ENCODE measurements at places on chromosomes 16 and 17. TPM values are rescaled to one million over a fixed set of nuclear protein-coding genes. Genes with fewer than 3 reads are reported as not detected.

The ACLY gene
- polyA plus RNA-seq: 63.4 TPM

The ALDH3A1 gene
- polyA plus RNA-seq: 0.34 TPM

The ATP6V0C gene
- 87.0 TPM for polyA plus RNA-seq

The SLC52A1 gene
- 0.07 TPM for polyA plus RNA-seq

The ARHGDIG gene
- 0.40 TPM for polyA plus RNA-seq

DNA sequence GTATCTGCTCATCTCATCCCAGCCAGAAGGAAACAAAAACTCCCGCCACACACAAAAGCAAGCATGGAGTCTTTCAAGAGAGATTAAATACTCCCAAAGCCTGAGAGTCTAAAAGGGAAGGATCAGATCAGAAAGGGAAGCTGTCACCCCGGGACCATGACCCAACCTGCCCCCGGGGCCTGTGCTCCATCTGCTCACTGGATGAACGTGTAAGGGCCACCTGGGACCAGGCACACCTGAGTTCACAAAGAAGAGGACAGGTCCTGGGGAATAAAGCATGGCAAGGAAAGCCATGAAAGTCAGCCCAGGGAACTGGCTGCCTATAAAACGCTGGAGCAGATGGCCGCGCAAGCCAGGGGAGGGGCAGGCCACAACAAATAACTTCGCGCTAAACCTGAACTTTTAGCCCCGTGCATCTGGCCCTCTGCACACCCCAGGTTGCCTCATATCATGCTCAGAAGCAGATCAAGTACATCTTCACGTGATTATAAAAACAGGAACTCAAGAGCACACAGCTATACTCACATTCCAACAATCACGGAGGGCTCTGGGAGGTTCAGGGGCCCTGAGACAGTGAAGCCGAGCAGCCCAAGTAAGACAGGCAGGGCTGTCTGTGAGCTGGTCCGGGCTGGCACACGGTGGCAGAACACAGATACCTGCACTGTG lies 3.4 kb downstream of the TMEM11 start:
- no peak for DNase-seq

- DNase-seq: no peak
Measured at GRCh38 chr17:57457188-57457587, 200.9 kb downstream of the MSI2 start.

DNA sequence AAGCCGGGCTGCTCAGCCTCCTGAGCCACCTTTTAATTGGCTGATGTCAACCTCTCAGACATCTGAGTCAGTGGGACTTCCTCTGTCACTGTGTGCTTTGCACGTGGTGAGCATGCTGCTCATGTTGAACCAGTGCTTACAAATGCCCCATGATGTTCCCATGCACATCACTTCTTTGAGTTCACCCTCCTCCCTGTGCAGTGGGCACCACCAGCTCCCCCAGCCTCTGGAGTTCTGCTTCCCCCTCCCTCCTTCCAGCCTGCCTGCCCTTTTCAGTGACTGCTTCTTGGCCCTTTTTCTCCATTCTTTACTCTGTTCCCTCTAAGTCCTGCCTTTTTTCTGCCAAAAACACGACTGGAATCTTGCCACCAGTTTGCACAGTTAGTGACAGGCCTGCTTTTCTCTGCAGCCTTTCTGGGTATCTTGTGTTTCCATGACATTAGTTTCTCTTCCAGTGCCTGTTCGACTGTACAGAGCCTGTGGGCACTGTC lies 41.6 kb downstream of the USP10 start:
- DNase-seq: peak; percentile 66

- DNase-seq: no peak
Measured at GRCh38 chr17:36524428-36524876, 10.2 kb downstream of the MYO19 start.

GRCh38 chr16:73022534-73022933 lies 25.4 kb downstream of the ZFHX3 start:
- DNase-seq: no peak

DNA sequence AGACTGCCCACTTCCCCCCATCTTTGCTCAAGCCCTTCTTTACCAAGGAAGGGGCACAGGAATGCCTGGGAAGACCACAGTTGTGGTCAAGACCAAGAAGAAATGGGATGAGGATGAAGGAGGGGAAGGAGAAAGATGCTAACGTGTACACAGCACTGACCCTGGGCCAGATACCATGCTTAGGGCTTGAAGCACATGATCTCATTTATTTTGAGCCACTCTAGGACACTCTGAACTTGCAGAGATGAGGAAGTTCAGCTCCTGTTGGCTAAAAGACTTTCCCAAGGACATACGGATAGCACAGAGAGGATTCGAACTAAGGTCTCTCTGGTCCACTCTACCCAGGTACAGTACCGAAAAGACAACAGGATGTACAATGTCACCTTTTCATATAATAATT lies 42.6 kb downstream of the PIK3R5 start:
- no peak for DNase-seq

GRCh38 chr17:9342225-9342624 lies 233.4 kb downstream of the STX8 start:
- DNase-seq: no peak

DNA sequence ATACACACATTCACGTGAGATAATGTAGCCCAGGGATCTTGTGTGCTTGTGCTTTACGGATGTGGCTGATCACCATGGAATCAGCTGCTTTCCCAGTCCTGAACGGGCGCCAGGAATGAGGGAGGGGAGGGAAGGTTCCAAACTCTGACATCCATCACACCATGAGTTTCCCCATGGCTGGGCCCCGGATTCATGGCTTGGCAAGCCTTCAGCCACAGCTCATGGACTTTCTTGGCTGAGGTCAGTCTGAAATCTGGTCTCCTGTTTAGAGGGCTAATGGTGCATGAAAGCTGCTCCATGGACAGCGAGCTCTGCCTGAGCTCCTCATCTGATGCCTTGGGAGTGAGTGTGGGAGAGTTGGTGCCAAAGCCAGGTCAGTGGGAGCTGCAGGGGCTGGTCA lies 767.6 kb upstream of the EEF2KMT start:
- peak; percentile 34 for DNase-seq

- DNase-seq: no peak
Measured at GRCh38 chr17:13538841-13539411, 62.8 kb downstream of the HS3ST3A1 start.

DNA sequence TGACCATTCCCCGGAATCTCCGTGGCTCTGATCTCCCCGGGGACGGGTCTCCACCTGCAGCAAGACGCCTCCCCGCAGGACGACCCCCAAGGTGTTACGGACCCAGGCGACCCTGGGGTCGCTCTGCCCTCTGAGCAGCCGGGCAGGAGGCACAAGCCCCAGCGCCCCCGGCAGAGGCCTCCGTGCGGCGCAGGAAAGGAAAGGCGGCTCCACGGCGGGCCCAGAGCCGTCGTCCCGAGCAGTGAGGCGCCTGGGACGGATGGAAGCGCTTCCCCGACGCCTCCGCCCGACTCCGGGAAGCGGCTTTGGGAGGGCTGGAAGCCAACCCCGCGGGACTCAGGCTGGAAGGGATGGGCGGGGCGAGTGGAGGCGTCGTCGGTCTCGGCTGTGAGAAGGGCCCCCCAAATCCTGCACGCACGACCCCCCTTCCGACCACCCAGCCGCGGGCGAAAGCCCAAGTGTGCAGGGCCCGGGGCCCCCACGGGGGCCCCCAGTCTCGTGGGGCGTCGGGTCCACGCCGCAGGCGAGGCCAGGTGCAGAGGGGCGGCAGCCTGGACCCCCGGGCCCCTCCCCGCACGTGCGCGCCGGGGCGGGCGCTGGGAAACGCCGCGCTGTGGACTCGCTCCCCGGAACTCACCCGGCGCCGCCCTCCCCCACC lies 32.7 kb upstream of the RPH3AL start:
- peak; percentile 89 for DNase-seq

GRCh38 chr16:86476956-86477534 lies 33.3 kb upstream of the FOXF1 start:
- DNase-seq: no peak

DNA sequence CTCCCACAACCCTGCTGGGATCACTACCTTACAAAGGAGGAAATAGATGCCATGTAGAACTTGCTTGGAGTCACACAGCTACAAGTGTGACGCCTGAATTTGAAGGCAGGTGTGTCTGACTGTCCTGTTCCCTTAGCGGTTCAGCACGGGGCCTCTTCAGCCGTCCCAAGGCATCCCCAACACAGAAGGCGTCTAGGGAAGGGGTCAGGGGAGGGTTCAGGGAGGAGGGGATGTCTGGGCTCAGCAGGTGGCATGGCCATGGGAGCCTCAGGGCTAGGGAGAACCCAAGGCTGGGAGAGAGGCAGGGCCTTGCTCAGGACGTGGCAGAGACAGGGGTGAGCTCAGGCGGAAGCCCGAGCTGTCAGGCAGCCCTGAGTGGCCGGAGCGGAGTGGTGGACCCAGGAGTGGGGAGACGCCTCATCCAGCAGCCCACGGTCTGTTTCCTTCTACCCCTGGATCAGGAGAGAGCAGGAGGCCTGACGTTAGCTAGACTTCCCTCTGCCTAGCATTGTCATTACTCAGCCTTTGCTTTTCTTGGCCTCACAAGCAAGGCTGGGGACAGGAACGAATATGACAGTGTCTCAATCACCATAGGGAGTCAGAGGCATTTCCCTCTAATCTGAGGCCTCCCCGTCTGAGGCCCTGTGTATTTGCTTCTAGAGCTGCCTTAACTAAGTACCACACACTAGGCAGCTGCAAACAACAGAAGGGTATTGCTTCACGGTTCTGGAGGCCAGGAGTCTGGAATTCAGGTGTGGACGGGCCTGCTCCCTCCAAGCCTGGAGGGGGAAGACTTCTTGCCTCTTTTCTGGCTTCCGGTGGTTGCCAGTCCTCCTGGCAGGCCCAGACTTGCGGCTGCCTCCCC lies 31.3 kb upstream of the ANKRD40CL start:
- no peak for DNase-seq

GRCh38 chr16:71732587-71732986 lies 8.1 kb upstream of the PHLPP2 start:
- DNase-seq: no peak

DNA sequence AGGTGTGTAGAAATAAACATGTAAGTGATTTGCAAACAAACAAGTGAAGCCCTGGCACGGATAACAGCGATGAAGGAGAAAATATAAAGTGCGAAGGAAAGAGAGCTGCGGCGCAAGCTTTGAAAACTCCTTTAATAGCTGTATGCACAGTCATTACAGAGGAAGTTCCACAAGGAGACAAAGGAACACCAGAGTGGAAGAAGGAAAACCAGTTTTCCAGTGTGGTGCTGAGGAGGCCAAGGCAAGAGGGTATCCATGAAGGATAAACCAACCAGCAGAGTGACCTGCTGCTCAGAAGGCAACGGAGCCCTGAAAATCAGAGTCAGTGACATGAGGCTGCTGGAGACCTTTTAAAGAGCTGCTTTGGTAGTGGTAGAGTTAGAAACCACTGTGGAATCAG lies 24.4 kb downstream of the METTL16 start:
- DNase-seq: no peak

DNA sequence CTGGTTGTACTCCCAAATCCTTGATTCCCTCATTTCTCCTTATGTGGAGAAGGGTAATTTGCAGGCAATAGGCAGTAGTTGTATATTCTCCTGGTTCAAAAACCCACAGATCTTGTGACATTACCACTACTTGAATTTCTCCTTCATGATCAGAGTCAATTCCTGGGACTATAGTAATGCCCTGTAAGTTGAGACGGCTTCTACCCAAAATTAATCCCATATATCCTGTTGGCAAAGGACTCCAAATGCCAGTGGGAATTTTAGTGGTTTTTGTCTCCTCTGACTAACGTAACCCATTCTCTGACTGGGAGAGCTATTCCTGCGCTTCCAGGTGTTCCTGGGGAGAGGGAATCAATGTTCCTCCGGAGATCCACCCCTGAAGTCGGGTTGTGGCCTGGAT lies 11.6 kb upstream of the ZNF689 start:
- no peak for DNase-seq

- DNase-seq: no peak
Measured at GRCh38 chr16:89829630-89830437, 1.6 kb downstream of the SPIRE2 start.

- DNase-seq: no peak
Measured at GRCh38 chr17:77070888-77071279, 69.9 kb upstream of the SEC14L1 start.

All from muscle of back (tissue), 13 donors.